A549 treated with Mapracorat at 1 μM for 4 hours (cell line): ENCODE measurements at places on chromosomes 1 and 21. TPM values are rescaled to one million over a fixed set of nuclear protein-coding genes. Genes with fewer than 3 reads are reported as not detected.

Gene HPCAL4
- total RNA-seq = 0.21 to 0.30 TPM (median 0.26 TPM) in 5 replicates

Gene CD101
- total RNA-seq = 0.11 to 0.36 TPM (median 0.23 TPM) in 5 replicates

Gene PTPN7
- not detected in 5 replicates for total RNA-seq

Gene KRTAP10-6
- total RNA-seq = not detected in 5 replicates

Gene DNALI1
- total RNA-seq = 0.06 to 0.26 TPM (median 0.18 TPM) in 4 of 5 replicates, not detected in the other

Gene SPRR3
- total RNA-seq = not detected in 5 replicates

Gene ZBTB8A
- total RNA-seq = 3.4 to 4.9 TPM (median 4.0 TPM) in 5 replicates

Gene RHBG
- total RNA-seq = not detected in 5 replicates

Gene IQGAP3
- 12.6 to 20.8 TPM (median 17.0 TPM) in 5 replicates for total RNA-seq

Gene DIPK1A
- total RNA-seq = 7.4 to 9.2 TPM (median 8.4 TPM) in 5 replicates

Gene PDE9A
- total RNA-seq = 1.0 to 1.5 TPM (median 1.3 TPM) in 5 replicates

Gene IPO9
- 24.6 to 46.6 TPM (median 40.9 TPM) in 5 replicates for total RNA-seq

Gene TRIM17
- total RNA-seq = not detected in 5 replicates

Gene FMO4
- 0.22 to 1.1 TPM (median 0.31 TPM) in 5 replicates for total RNA-seq

Gene GORAB
- 5.8 to 7.7 TPM (median 6.4 TPM) in 5 replicates for total RNA-seq

Gene PATJ
- total RNA-seq = 3.1 to 5.0 TPM (median 3.8 TPM) in 5 replicates

Gene WNT4
- 0.16 to 0.47 TPM (median 0.22 TPM) in 5 replicates for total RNA-seq

Gene C4BPA
- total RNA-seq = 0.45 to 0.89 TPM (median 0.66 TPM) in 5 replicates

Gene ARHGEF10L
- 5.2 to 7.7 TPM (median 7.0 TPM) in 5 replicates for total RNA-seq

Gene BEND5
- total RNA-seq = not detected in 5 replicates

Gene PGLYRP3
- not detected in 5 replicates for total RNA-seq

Gene CD1D
- 0.16 TPM in 1 of 5 replicates, not detected in the others for total RNA-seq

Gene COL11A1
- total RNA-seq = 1.6 to 4.4 TPM (median 2.4 TPM) in 5 replicates

Gene OR11L1
- total RNA-seq = not detected in 5 replicates

Gene DBT
- total RNA-seq = 3.0 to 4.2 TPM (median 3.7 TPM) in 5 replicates

Gene CD48
- total RNA-seq = not detected in 5 replicates

Gene HSF2BP
- total RNA-seq = 1.7 to 2.7 TPM (median 1.9 TPM) in 5 replicates

Gene LYPD8
- total RNA-seq = 0.13 to 0.19 TPM in 2 of 5 replicates, not detected in the others

Gene PLA2G5
- total RNA-seq = not detected in 5 replicates

Gene CACNA1S
- not detected in 5 replicates for total RNA-seq

Gene VASH2
- total RNA-seq = 1.7 to 3.5 TPM (median 2.9 TPM) in 5 replicates

Gene LCE1B
- not detected in 5 replicates for total RNA-seq

Gene LRRC8C
- 9.2 to 11.9 TPM (median 11.6 TPM) in 5 replicates for total RNA-seq

Gene PHACTR4
- 19.4 to 23.5 TPM (median 21.8 TPM) in 5 replicates for total RNA-seq

Gene VANGL2
- total RNA-seq = 0.57 to 0.82 TPM (median 0.79 TPM) in 5 replicates

Gene UBE2U
- total RNA-seq = not detected in 5 replicates

Gene CLIC6
- total RNA-seq = 0.03 to 0.06 TPM (median 0.05 TPM) in 4 of 5 replicates, not detected in the other

Gene SLC44A5
- total RNA-seq = 0.04 to 0.06 TPM (median 0.06 TPM) in 4 of 5 replicates, not detected in the other

Gene UBXN10
- total RNA-seq = not detected in 5 replicates
